ENCODE measurements at places on chromosomes 12 and 14.

GRCh38 chr12:113634474-113634873 is 162.8 kb upstream of the LHX5 start:
- no peak overlapping the region for H3K27ac ChIP-seq
- H3K4me1 ChIP-seq = no peaks in the 10 kb centered on the region
- H3K36me3 ChIP-seq = no peaks in the 10 kb centered on the region
- peaks cover 12% of the 10 kb centered on the region for H3K27me3 ChIP-seq
- no peak for DNase-seq

DNA sequence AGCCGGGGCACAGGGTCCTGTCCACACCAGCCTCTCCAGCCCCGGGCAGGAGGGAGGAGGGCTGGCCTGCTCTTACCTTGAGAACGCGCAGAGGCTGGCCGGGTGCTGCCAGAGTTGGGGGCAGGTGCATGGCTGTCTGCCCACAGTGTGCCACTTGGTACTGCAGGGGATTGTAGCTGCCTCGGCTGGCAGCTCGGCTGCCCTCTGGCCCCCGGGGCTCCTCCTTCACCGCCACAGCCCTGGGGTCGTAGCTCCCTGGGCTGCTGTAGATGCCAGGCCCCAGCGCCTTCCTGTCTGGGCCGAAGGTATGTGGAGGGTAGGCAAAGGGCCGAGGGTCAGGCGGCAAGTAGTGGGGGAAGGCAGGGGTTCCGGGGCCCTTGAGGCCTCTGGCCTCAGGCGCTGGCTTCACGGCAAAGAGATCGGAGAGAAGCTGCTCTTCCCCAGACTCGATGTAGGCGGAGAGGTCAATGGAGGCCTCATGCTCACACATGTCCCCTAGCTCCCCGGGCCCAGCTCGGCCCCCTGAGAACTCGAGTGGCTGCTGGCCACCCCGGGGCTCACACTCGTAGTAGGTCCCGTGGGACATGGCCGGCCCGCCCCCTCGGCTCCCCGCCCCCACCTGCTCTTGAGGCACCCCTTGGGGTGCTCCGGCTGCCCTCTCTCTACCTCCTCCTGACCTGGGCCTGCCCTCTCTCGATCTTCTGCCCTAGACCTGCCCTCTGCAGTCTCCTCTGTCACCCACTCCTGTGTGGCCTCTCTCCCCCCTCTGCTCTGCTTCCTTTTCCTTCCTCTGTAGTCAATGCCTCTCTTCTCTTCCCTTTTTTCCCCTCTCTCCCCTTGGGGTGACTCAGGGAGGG is at the start of gene CEBPE:
Gene CEBPE (minus strand): TSS at position 750 of the 857 bp plus-strand sequence. CDS start 164 bp downstream, at position 586.
- DNase-seq = no peak
- peak within 1 kb of the TSS; percentile 48 for H3K4me3 ChIP-seq
- no peaks in the 10 kb centered on the region for H3K36me3 ChIP-seq
- H3K4me1 ChIP-seq = peaks cover 44% of the 10 kb centered on the region

DNA sequence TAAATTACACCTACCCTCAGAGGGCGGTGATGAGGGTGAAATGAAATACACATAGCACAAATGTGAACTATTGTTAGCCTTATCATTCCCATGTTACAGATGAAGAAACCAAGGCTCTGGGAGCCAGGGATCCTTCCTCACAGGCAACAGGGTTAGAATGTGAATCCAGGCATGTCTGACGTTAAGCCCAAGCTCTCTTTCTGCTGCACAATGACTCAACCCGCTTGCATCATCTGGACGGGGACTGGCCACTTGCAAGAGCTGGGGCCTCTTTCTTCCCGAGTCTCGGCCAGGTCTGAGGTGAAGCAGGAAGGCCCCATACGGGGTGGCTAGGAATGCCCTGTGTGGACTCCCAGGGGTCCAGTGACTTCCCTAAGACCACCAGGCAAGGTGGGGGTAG is 105.2 kb downstream of the RBM19 start:
- no peak overlapping the region for H3K27ac ChIP-seq
- H3K27me3 ChIP-seq = no peaks in the 10 kb centered on the region
- H3K4me1 ChIP-seq = peaks cover 19% of the 10 kb centered on the region
- DNase-seq = no peak
- no peaks in the 10 kb centered on the region for H3K36me3 ChIP-seq

GRCh38 chr14:99601361-99601831 is 2.6 kb downstream of the CCDC85C start:
- no peaks in the 10 kb centered on the region for H3K36me3 ChIP-seq
- peaks cover 19% of the 10 kb centered on the region for H3K4me1 ChIP-seq
- DNase-seq = no peak
- no peak overlapping the region for H3K27ac ChIP-seq

DNA sequence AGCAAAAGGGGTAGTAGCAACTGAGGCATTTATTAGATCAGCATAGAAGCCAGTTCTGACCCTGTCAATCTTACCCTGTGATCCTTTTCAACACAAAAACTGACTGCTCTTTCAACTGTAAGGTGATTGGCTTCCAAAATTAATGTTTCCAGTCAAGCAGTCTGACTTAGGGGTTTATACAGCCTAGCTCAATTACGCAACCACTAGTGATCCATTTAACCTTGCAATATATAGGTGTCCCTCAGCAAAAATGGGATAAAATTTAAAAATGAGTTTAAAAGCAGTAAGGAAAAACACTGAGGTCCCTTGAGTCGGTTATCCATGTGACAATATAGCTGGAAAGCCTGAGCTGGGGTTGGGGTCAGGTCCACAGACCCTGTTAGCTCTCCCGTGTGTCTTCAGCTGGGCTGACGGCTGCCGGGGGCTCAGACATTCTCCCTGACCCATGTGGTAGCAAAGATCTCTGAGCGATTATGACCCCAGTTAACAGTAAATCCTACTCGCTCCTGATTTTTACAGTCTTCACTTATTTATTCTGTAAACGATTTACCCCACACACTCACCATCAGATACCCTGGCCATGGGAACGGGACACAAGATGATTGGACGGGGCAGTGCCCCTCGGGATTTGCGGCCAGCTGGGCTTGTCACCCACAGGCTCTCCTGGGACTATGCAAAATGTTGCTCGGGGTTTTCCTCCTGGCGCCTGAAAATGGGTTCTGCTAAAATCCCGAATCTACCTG is 16.6 kb downstream of the ADGRD1 start:
- H3K4me1 ChIP-seq = no peaks in the 10 kb centered on the region
- no peaks in the 10 kb centered on the region for H3K36me3 ChIP-seq
- H3K27ac ChIP-seq = no peak overlapping the region

GRCh38 chr12:9169979-9170634 is 38.1 kb downstream of the PZP start:
- H3K4me1 ChIP-seq = no peaks in the 10 kb centered on the region
- H3K27me3 ChIP-seq = peaks cover 2% of the 10 kb centered on the region
- H3K4me3 ChIP-seq = no peak overlapping the region
- H3K27ac ChIP-seq = no peak overlapping the region
- no peak for DNase-seq

- peaks cover 16% of the 10 kb centered on the region for H3K4me1 ChIP-seq
- no peak overlapping the region for H3K4me3 ChIP-seq
- no peak overlapping the region for H3K27ac ChIP-seq
- no peaks in the 10 kb centered on the region for H3K27me3 ChIP-seq
- H3K36me3 ChIP-seq = no peaks in the 10 kb centered on the region
These were observed 12.1 kb upstream of the LRTM2 start for GRCh38 chr12:1808036-1808797.

GRCh38 chr12:49129332-49130150 is 1.7 kb downstream of the TUBA1B start:
- peak overlapping the region; percentile 99 for H3K27ac ChIP-seq
- H3K27me3 ChIP-seq = no peaks in the 10 kb centered on the region
- H3K36me3 ChIP-seq = peaks cover 51% of the 10 kb centered on the region
- no peak for DNase-seq
- peak overlapping the region; percentile 98 for H3K4me3 ChIP-seq

DNA sequence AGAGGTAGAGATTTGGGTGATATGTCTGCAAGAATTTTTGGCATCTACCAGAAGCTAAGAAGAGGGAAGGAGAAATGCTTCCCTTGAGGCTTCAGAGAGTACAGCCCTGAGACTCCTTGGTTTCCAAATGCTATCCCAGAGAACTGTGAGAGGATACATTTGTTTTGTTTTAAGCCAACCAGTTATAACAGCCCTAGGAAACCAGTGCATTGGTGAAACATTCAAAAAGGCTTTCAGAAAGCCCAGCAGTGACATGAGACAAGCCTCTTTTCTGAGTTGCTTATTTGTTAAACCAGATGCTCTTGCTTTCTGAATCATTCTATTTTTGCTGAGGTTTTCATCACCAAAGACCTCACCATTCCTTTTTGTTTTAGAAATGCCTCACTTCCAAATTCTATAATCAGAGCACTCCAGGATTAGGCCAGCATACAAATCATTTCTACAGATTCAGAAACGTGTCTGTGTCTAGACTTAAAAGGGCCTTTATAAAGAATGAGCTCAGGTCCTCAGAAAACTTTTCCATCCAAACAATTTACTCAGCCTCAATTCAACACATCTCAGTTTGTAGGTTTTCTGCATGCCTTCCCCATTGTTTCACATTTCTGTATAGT is 1617.8 kb upstream of the FLRT2 start:
- DNase-seq = no peak
- H3K27ac ChIP-seq = no peak overlapping the region
- no peak overlapping the region for H3K4me3 ChIP-seq
- no peaks in the 10 kb centered on the region for H3K36me3 ChIP-seq
- H3K27me3 ChIP-seq = no peaks in the 10 kb centered on the region

DNA sequence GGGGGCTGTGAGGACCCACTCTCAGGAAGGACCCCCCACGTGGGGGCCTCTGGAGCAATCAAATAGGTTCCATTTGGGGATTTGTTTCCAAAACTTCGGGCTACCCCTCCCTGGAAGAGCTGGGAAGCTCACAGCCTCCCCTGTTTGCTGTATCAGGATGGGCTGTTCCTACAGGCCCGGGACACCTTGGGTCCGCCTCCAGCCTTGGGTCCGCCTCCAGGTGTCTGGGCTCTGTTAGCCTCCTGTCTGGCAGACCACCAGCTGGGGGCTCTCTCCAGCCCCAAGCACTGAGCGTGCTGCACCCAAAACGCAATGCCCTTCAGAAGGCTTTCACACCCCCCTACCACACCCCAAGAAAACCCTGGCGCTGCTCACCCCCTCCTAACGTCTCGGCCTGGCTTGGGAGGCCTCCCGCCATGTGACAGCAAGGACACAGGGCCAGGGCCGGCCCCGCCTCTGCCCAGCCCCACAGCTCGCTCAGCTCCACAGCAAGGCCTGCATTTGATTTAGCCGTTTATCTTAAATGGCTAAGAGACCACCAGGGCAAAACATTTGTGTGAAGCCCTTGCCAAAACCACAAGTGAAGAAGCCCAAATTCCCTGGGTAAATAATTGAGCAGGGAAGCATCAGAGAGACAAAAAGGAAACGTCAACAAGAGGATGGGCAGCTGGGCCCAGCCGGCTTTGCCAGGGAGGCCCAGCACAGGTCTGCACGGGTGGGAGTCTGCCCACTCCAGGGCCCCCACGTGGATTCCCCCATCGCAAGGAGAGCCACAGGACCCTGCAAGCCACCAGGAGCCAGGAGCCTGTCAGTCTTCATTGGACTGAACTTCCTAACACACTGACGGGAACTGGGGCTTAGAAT is 39.9 kb downstream of the BCL11B start:
- H3K36me3 ChIP-seq = peaks cover 80% of the 10 kb centered on the region
- H3K27ac ChIP-seq = peak overlapping the region; percentile 98
- peak; percentile 62 for DNase-seq

GRCh38 chr12:130971925-130972585 is 18.3 kb downstream of the ADGRD1 start:
- H3K36me3 ChIP-seq = no peaks in the 10 kb centered on the region
- H3K4me1 ChIP-seq = no peaks in the 10 kb centered on the region
- DNase-seq = no peak
- no peak overlapping the region for H3K27ac ChIP-seq
- no peak overlapping the region for H3K4me3 ChIP-seq

DNA sequence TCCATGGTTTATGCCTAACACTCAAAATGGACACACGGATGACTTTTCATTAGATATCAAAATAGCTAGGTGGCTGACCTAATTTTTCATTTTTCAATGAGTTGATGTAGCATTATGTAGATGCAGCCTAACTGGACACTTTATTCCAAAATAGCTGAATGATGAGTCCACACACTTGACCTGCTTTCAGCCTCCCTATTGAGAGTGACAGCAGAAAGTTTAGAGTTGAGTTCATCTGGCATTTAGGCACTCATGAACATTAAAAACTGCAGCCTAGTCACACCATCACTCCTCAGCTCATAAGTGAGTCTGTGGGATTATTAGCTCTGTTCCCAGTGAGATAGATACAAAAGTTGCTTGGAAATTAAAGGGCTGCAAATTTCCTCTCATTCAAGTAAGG is 307.3 kb upstream of the PRKD1 start:
- H3K4me3 ChIP-seq = no peak overlapping the region
- H3K27me3 ChIP-seq = no peaks in the 10 kb centered on the region
- no peak overlapping the region for H3K27ac ChIP-seq
- H3K36me3 ChIP-seq = no peaks in the 10 kb centered on the region

DNA sequence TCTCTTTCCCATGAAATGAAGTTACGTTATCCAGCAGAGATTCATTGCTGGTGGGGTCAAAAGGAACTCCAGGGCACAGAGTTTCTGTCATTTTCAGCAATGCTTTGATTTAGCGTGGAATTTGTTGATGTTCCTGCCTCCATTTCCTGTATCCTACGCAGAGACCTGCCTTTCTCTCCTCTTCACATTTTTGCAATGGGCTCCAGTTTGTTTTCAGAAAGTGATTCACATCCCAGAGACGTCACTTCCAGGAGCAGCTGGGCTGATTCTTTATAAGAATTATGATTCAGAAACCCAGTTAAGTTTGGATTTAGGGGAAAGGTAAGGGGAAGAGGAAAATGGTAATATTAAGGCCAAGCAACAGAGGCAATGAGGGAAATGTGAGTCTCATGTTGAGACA is 11.6 kb downstream of the RNASE10 start:
- H3K4me3 ChIP-seq = no peak overlapping the region
- no peak for DNase-seq
- H3K27me3 ChIP-seq = peaks cover 9% of the 10 kb centered on the region
- no peaks in the 10 kb centered on the region for H3K36me3 ChIP-seq
- no peaks in the 10 kb centered on the region for H3K4me1 ChIP-seq
- no peak overlapping the region for H3K27ac ChIP-seq

GRCh38 chr14:67806246-67806645 is 10.1 kb downstream of the ZFYVE26 start:
- H3K4me3 ChIP-seq = no peak overlapping the region
- H3K27ac ChIP-seq = no peak overlapping the region
- no peak for DNase-seq
- no peaks in the 10 kb centered on the region for H3K27me3 ChIP-seq
- H3K4me1 ChIP-seq = no peaks in the 10 kb centered on the region

- no peak overlapping the region for H3K27ac ChIP-seq
- H3K27me3 ChIP-seq = no peaks in the 10 kb centered on the region
- DNase-seq = no peak
- H3K36me3 ChIP-seq = no peaks in the 10 kb centered on the region
These were observed 39.3 kb upstream of the TSPAN11 start for GRCh38 chr12:30887226-30887625.

DNA sequence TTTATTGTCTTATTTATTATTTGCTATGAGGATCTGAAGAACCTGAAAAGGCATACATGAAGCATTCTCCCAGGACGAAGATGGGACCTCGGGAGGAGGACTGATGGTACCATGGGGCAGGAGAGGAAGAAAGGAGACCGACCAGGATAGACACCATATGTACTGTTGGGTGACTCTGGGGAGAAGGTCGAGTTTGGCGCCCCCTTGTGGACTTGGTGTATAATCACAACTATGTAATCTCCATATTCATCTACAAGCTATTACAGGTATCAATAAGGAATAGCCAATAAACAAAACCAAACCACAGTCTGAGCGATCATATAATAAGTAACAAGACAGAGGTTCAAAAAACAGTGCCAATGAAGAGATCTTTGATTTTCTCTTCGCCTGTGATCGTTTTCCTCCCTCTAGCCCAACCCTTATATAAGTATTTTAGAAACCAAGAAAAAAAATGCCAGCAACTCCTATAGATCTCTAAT is 139.1 kb downstream of the SPTSSA start:
- no peak overlapping the region for H3K4me3 ChIP-seq
- H3K27ac ChIP-seq = no peak overlapping the region
- peak; percentile 80 for DNase-seq
- H3K36me3 ChIP-seq = no peaks in the 10 kb centered on the region
